ENCODE measurements at places on chromosomes 16 and 17.

DNA sequence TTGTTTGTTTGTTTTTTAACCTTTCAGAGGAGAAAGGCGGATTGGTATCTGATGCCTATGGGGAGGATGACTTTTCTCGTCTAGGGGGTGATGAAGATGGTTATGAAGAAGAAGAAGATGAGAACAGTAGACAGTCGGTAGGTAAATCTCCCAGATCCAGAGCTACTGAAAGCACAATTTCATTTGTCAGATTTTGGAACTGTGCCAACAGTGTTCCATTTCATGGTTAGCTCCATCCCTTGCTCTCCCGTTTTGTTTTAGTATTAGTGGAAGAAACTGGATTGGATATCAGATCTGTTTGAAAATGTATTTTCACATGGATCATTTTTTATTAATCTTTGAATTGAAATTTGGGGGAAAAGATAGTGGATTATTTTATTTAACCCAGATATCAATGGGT lies 1.4 kb downstream of the SAP30BP start:
- DNase-seq, result no peak

DNA sequence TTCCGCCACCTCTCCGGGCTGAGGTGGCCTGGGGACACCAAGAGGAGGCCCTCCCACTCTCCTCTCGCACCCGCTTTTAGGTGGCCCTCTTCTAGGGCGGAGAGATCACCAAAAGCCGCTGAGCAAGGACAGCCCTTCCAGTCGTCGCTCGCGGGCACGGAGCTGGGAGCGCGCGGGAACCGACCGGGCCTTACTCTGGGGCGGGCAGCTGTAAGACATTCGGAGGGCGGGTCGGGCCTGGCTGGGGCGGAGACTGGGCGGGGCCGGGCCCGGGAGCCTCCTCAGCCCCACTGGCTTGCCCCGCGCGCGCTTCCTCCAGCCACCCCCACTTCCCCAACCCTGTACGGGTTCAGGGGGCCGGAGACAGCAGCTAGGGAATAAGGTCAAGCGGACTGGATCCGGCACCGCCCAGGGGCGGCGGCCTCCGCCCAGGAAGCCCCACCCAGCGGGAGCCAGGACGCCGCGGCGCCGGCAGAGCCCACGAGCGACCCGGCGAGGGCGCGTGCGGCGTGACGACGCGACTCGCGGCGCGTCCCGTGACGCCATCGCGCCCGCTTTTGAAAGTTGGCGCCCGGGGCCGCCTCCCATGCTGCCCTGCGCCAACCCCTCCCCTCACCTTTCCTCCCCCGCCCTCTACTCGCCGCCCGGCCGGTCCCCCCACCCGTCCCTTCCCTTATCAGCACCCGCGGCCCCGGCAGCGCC lies 351 bp upstream of the CTCF start:
- DNase-seq, result peak; percentile 92

GRCh38 chr16:50665128-50665878 lies 15.8 kb downstream of the SNX20 start:
- peak; percentile 17 for DNase-seq

- no peak for DNase-seq
Observed at GRCh38 chr16:89352091-89352681, 134.7 kb downstream of the ZNF778 start.

DNA sequence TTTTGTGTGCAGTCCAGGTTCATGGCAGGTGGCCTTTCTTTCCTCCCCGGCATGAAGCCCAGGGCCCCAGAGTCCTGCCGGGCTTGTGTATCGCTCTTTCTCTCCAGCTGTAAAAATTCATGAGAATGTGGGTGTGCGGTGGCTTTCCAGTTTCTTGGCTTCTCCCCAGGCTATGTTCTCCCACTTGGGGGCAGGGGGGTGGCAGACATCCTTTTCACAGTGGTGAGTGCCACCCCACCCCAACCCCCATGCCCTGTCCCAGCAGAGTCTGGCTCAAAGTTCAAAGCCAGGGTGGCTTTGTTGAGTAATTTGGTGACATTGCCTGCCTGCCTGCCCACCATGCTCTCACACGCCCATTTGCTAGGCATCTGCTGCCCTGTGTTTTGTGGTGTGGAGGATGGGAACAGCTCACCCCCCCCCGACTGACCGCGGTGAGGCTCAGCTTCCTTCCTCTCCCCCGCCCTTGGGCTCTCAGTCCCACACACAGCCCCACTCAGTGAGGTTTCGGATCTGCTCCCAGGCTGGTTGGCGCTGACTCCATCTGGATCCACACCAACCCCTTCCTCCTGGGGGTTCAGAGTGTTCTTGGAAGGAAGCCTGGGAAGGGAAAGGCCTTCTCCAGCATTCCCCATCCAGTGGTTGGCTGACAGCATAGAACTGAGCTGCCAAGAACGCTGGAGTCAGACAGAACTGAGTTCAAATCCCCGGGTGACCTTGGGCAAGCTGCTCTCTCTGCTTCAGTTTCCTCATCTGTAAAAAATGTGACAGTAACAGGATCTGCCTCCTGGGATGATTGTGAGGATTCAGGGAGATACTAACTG lies 36.0 kb downstream of the CHD9 start:
- DNase-seq, result peak; percentile 99

- DNase-seq, result no peak
Observed at GRCh38 chr16:87809150-87809902, 43.5 kb upstream of the KLHDC4 start.

- no peak for DNase-seq
Observed at GRCh38 chr17:7959503-7960253, 27.7 kb downstream of the CNTROB start.

- no peak for DNase-seq
Observed at GRCh38 chr16:80260906-80261311, 279.9 kb upstream of the DYNLRB2 start.

DNA sequence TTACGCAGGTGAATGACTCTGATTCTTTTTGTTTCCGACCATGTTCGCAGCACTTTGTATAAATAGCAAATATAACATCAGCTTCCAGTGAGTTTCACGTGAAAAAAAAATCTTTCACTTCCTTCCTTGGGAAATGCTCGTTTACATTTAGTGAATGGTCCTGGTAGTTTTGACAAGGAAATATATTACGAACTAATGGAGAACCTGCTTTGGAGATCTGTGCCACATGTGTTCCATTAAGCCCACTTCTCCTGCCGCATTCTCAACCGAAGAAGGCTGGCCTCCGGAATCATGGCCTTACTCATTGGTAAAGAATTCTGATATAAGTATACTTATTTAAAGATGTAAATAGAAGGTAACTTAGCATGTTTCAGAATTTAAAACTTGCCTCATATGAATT lies 3.6 kb downstream of the CRAMP1 start:
- DNase-seq, result peak; percentile 20

GRCh38 chr16:57748596-57748995 lies 13.0 kb downstream of the KATNB1 start:
- DNase-seq, result no peak

DNA sequence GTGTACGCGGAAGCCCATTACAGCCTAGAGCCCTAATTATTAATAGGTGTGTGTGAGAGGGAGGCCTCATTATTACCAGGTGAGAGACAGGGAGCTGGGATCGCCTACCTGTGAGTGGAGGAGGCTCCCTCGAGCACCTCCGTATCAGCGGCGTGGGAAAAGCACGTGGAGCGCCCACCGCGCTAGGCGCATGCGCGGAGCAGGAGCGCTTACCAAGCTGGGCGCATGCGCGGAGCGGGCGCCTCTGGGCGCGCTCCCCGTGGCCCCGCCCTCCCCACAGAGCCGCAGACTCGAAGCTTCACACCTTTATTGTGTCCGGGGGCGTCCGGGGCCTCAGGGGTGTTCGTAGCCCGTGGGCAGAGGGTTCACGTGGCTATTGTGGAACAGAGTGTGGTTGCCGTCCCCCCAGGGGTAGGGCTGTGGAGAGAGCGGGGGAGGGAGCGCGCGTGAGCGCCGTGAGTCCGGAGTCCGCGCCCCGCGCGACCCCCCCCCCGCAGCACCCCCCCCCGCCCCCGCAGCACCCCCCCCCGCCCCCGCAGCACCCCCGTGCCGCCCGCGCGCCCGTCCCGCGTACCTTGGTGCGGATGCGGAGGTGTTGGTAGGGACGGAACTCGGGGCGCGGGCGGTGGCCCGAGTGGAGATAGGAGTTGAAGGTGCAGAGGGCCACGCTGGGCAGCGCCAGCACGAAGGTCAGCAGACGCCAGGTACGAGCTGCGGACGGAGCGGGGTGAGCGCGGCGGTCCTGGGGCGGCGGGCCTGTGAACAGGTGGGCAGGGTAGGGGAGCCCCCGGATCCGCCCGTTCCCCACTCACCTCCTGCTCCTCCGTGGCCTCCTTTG lies 500 bp downstream of the COX6A2 start:
- DNase-seq, result no peak

DNA sequence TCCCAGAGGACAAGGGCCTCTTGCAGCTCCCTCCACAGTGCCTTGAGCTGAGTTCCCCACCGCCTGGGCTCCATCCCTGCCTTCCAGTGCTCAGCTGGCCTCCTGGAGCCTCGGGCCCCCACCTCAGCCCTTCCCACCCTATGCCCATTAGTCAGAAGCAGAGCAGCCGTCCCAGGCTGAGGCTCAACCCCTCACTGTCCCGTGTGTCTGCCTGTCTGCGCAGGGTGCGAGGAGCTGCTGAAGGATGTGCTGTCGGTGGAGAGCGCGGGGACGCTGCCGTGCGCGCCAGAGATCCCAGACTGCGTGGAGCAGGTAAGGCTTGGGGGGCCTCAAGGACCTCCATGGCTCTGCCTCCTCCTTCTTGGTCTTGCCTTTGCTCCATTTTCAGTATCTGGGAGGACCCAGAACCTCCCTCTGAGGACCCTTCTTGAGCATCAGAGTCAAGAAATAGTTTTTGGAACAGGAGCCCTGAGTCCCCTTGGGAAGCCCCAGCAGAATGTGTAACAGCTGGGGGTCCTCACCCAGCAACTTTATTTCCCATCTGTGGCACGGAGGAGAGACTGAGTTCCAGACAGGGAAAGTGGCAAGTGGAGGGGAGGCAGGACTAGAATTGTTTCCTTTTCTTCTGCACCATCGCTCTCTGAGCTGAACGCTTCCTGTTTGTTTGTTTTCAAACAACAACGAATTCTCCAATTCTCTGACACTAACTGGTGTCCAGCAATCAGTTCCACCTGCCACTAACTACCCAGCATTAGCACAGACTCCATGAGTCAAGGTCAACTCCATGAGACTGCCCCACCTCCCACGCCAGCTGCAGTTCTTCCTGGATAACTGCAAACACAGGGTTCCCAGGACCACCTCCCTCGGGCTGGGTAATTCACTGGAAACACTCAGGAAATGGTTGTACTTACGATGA lies 42.6 kb downstream of the RAB11FIP4 start:
- DNase-seq, result no peak
